ENCODE measurements at places on chromosomes 3 and 15. TPM values are rescaled to one million over a fixed set of nuclear protein-coding genes. Genes with fewer than 3 reads are reported as not detected.
A peak's percentile ranks its signal among the peaks of the same experiment; 100 is the strongest.

DNA sequence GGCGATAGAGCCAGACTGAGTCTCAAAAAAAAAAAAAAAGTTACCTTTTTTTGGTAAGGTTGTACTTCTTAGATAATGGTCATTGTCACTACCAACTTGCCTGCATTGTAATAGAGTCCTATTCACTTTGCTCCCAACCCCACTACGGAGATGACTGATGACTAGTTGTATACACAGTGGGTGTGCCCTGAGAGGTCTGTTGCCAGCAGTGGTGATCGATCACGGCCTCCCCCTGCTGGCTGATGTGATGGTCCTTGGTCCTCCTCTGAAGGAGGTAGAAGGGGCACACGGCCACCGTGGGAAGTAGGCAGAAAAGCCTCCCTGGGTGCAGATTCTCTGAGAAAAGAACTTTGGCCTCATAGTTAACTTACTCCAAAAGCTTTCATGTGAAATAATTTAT, 10.7 kb downstream of the GCNT3 start:
- peak; percentile 86 for DNase-seq

Gene GP5
- total RNA-seq = not detected

GRCh38 chr3:43998836-43999727, 242.6 kb upstream of the TOPAZ1 start:
- no peak for DNase-seq

- peak; percentile 63 for DNase-seq
Measured at GRCh38 chr3:187922704-187923416, 177.6 kb upstream of the BCL6 start.

DNA sequence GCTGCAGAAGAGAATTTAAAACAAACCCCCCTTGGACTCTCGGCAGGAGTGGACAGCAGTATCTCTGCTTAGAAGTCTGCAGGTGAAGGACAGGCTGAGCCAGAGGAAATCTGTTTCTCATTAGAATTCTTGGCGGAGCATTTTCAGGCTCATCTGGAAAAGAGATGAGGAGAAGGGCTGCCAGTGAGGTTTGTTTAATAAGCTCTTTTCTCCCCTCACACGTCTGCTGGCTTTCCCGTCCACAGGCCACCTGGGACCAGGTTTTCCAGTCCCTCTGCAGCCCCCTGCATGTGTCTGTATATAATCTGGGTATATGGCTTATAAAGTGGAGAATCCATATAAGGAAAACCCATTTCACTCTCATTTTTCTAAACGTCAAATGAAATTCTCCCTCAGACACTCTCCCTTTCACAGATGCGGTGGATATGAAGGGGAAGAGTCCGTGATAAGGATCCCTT, 155.4 kb upstream of the TPM1 start:
- DNase-seq = no peak

- no peak for DNase-seq
Measured at GRCh38 chr3:43317461-43318316, 31.3 kb downstream of the SNRK start.

DNA sequence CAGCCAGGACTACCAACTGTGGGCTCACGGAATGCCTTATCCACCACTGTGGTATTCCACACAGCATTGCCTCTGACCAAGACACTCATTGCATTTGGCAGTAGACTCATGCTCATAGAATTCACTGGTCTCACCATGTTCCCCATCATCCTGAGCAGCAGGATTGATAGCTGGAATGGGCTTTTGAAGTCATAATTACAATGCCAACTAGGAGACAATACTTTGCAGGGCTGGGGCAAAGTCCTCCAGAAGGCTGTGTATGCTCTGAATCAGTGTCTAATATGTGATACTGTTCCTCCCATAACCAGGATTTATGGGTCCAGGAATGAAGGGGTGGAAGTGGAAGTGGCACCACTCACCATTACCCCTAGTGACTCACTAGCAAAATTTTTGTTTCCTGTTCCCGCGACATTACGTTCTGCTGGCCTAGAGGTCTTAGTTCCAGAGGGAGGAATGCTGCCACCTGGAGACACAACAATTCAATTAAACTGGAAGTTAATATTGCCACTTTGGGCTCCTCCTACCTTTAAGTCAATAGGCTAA, 58.6 kb upstream of the CCDC80 start:
- peak; percentile 94 for DNase-seq

Gene TMED3
- 164 TPM for total RNA-seq

Gene DNAH12
- total RNA-seq = not detected

Gene ESYT3
- 1.6 TPM for total RNA-seq

- peak; percentile 26 for DNase-seq
Measured at GRCh38 chr3:119099785-119100184, 46.2 kb upstream of the TEX55 start.

Gene P2RY1
- 0.29 TPM for total RNA-seq

DNA sequence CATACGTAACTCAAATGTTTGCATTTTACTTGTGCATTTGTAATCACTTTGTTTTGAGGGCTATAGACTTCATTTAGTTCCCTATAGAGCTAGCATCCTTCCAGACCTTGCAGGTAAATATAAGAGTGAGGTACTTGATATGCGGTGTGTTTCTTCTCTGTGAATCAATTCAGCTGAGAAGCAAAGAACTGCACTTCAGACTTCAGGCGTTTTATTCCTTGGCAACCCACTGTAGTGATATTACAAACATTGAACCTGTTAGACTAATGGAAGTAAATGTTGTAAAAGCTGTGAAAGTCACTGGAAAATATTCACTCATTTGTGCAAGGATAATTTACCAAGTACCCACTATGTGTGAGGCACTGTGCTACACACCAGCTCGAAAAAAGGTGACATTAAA, 94.1 kb upstream of the CHL1 start:
- no peak for DNase-seq

DNA sequence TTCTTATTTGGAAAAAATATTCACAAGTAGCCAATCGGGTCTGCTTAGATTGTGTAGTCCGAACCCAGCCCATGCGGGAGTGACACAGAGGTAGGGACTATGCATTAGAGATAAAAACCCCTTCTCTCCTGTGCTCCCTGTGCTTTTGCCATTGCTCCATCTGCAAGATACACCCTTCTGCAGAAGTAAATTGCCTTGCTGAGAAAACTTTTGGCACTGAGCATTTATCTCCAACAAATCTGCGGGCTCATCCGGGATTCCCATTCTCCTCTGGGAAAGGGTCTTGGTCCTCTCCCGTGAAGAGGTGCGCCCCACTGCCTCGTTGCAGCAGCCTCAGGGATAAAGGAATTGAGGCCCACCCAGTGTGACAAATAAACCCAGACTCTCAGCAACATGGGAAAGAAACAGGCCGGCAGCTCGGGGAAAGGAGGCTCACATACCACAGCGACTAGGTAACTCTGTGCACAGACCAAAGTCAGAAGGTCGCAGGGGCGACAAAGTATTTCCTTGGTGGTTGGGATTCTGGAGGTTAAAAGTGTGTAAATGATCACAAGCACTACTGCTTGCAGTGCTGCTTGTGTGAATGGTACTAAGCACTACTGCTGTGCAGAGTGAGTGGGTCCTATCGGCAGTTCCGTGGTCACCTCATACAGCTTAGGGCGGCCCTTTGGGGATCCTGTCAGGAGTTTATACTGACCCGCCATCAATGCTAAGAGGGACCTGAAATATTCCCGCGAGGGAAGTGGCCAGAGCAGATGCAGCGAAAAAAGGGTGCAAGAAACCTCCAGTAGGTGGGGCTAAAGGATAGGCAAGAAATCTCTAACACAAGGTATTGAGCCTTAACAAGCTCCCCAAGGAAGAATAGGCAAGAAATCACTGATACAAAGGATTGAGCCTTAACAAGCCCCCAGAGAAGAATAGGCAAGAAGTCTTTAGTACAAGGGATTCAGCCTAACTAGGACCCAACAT, 54.3 kb downstream of the GSK3B start:
- peak; percentile 10 for DNase-seq

DNA sequence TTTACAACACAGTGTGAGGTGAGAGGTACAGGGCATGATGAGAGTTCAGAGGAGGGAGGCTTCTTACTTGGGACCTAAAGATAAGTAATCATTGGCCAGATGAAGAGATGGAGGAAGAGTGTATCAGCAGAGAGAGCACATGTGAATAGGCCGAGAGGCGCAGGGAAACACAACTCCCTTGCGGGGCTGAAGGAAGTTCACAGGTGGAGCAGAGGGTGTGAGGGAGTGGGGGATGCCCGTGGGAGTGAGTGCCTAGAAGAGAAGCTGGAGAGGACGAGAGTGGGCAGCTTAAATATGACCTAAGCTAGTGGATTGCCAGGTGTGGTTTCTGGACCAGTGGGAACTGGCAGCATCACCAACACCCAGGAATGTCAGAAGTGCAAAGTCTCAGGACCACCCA, 98.2 kb upstream of the TBC1D5 start:
- no peak for DNase-seq

- no peak for DNase-seq
Measured at GRCh38 chr3:161264852-161265251, 43.7 kb downstream of the NMD3 start.

Gene SLC27A2
- total RNA-seq = 8.1 TPM

Gene SEMA5B
- total RNA-seq = not detected

- no peak for DNase-seq
Measured at GRCh38 chr3:138418601-138419206, 15.7 kb upstream of the ESYT3 start.

DNA sequence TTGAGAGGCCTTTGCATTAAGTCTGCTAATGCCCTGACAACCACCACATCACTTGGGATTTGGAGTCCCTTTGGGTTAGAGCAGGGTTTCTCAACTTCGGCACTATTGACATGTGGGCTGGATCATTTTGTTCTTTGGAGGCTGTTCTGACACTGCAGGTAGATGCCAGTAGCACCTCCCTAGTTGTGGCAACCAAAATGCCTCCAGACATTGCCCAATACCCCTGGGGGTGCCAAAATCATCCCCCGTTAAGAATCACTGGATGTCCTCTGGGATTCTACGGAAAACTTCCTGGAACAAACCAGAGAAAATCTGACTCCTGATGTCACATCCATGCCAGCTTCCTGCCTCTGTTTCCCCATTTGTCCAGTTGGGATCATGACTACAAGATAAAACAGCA, 37.2 kb upstream of the BLM start:
- no peak for DNase-seq

DNA sequence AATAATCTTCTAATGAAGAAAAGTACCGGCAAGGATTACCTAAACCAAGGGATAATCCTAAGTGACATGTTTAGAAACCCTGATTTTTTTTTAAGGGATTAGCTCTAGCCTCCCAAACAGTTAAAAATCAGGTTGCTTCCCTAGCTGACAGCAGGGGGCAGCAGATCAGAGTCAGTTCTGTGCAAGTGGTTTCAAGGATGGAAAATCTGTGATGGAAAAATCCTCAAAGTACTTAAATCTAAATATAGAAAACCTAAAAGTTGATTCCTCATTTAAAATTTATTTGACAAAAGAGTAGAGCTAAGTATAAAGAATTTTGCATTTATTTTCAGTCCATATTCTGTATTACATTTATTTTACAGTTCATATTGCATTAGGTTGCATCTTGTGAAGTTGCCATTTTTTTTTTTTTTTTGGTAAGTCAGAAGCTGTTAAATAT, 107.6 kb downstream of the PEX5L start:
- peak; percentile 73 for DNase-seq

DNA sequence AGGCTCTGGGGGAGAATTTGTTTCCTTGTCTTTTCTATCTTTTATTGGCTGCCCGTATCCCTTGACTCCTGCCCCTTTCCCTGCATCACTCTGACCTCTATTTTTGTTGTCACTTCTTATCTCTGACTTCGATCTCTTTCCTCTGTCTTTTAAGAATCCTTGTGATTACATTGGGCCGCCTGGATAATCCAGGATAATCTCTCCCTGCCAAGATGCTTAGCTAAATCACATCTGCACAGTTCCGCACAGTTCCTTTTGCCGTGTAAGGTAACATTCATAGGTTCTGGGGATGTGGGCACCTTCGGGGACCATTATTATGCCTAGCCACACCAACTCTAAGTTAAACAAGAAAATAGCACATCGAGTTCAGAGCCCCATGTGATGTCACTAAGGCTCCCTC, 103.0 kb upstream of the DPPA4 start:
- DNase-seq = no peak

Gene BNIP2
- total RNA-seq = 63.4 TPM

Data from PC-3 (cell line).